ENCODE measurements at places on chromosomes 2 and 18. TPM values are rescaled to one million over a fixed set of nuclear protein-coding genes. Genes with fewer than 3 reads are reported as not detected.

The CD226 gene
- 0.23 TPM for total RNA-seq

The HOXD9 gene
- not detected for total RNA-seq

The LYPD6B gene
- total RNA-seq: not detected

The AGXT gene
- not detected for total RNA-seq

The EGR4 gene
- not detected for total RNA-seq

The NYAP2 gene
- total RNA-seq: not detected

The APLF gene
- 9.0 TPM for total RNA-seq

The IKZF2 gene
- total RNA-seq: 7.6 TPM

The NCKAP5 gene
- total RNA-seq: 1.7 TPM

The MREG gene
- total RNA-seq: 1.5 TPM

The FBXO15 gene
- total RNA-seq: 0.23 TPM

The FSHR gene
- total RNA-seq: not detected

The HOXD12 gene
- not detected for total RNA-seq

The INPP1 gene
- 4.9 TPM for total RNA-seq

The LHCGR gene
- not detected for total RNA-seq

The CDH20 gene
- total RNA-seq: not detected

The ITGA4 gene
- total RNA-seq: 63.1 TPM

The EHBP1 gene
- 29.0 TPM for total RNA-seq

The CPO gene
- total RNA-seq: 0.47 TPM

The PRKAG3 gene
- total RNA-seq: 4.1 TPM

The ECEL1 gene
- total RNA-seq: not detected

The MERTK gene
- total RNA-seq: 0.90 TPM

The TRIM54 gene
- total RNA-seq: not detected

The DNPEP gene
- 75.5 TPM for total RNA-seq

The EPB41L5 gene
- 10.7 TPM for total RNA-seq

The LRRTM1 gene
- total RNA-seq: not detected

The ANKRD12 gene
- total RNA-seq: 99.3 TPM

The DSC3 gene
- 0.38 TPM for total RNA-seq

The BOLL gene
- not detected for total RNA-seq

The TMX3 gene
- total RNA-seq: 61.6 TPM

The COLEC12 gene
- total RNA-seq: 49.6 TPM

The TMEFF2 gene
- 0.12 TPM for total RNA-seq

The LDLRAD4 gene
- total RNA-seq: 0.45 TPM

The ARID5A gene
- total RNA-seq: 8.7 TPM
